Activated T-cell treated with anti-CD3 and anti-CD28 coated beads for 4 hours (primary cell): ENCODE measurements at places on chromosomes 5 and 9.

- DNase-seq: no peak
These were observed 276.1 kb downstream of the TAF11L14 start for GRCh38 chr5:17910318-17910717.

DNA sequence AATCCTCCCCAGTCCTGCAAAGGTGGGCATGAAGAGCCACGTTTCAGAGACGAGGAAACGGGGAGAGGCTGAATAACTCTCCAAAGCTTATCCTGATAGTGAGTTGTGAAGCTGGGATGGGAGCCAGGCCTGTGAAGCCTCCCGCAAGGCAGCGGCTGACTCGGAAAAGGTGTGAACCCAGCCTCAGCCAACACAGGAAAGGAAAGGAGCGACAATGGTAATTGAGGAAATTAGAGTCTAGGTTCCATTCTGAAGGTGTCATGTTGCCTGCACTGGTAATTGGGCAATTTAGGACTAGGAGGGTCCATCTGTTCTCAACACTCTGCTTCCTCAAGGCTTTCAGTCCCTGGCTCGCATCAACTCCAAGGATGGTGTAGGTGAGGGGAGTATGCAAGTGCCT lies 83.4 kb downstream of the LIFR start:
- DNase-seq: no peak

DNA sequence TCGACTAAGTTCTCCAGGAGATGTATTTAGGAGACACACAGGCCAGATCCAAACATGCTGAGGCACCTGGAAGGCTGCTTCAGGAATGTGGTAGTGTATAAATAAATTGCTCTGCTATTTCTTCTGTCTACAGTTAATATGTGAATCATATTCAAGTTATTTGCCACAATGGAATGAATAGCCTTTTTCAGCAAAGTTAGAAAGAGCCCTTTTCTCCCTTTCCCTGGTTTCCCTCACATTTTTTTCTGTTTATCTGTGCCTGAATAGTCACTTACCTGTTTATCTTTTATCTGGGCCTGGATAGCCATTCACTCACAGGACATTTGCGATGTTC lies 44.1 kb upstream of the CLINT1 start:
- no peak for DNase-seq

- no peak for DNase-seq
These were observed 122.9 kb downstream of the CAVIN4 start for GRCh38 chr9:100700689-100701318.

GRCh38 chr5:39202597-39203274 lies 16.6 kb downstream of the FYB1 start:
- no peak for DNase-seq

DNA sequence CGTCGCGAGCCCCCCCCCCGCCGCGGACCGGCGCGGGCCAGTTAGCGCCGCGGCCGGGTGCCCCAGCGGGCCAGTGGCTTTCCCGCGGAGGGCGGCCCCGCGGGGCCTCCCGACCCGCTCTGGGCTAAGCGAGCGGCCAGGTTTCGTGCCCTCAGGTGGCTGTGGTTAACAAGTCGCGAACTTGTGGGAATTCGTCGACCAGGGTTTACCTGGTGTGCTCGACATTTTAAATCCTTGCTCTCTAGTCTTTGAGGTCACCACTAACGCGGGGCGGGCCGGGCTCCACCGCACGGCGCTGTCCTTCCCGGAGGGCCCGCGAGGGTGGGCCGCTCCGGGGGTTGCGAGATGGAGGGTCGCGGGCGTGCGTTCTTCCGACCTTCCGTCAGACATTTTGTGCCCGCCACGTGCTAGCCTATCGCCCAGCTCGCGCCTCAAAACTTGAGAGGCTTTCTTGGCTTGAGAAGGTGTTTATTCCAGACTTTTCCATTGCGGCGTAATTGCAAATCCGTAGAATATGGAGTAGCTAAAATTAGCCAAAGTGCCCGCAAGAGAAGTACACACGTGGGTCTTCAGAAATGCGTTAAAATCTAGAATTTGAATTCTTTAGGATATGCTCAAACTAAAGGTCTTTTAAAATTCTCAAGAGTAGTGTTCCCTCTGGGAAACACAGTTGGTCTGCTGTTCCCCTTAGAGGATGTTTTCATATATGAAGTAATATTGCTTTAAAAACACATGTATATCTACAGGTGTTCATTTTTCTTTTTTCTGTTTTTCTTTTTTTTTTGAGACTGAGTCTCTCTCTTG lies 2.1 kb downstream of the ANP32B start:
- peak; percentile 33 for DNase-seq

- peak; percentile 2 for DNase-seq
These were observed 136.7 kb downstream of the CAVIN4 start for GRCh38 chr9:100714372-100715099.

GRCh38 chr5:97554977-97555643 lies 372.1 kb upstream of the RIOK2 start:
- DNase-seq: no peak

- DNase-seq: no peak
These were observed 587.3 kb downstream of the ANXA1 start for GRCh38 chr9:73738741-73739530.

- no peak for DNase-seq
These were observed 514.7 kb downstream of the DIRAS2 start for GRCh38 chr9:90127923-90128322.

DNA sequence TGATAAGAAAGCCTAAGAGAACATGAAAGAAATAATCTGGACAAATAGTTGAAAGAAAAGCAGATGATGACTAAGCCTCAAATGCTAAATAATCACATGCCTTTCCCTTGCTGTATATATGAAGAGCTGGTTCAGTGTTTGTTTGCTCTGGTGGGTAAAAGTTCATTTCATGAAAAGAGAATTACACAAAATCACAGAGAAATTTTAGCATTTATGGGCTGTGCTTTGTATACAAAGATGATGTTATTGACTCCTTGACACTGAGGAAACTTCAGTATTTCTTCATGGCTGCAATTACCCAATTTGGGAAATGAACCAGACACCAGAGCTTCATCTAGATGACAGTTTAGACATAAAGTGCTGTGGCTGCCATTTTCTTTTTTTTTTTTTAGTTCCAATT lies 527.2 kb downstream of the NR2F1-AS1 start:
- DNase-seq: no peak

DNA sequence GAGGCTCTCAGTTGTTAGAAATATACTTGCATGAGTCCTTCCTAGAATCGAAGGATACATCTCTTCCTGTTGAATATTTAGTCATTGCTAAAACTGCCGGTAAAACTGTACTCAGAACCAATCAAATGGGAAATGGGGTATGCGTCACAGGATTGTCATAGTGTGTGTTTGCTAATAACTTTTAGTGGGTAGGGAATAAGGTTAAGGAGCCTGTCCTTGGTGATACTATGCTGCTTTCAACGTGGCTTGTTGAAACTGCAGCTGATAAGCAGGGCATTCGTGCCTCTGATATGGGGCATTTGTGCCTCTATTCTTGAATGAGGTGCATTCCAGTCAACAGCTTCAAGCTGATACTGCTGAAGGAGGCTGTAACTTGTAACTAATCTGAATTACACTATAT lies 26.6 kb downstream of the HABP4 start:
- DNase-seq: no peak

GRCh38 chr9:90552317-90552716 lies 90.3 kb downstream of the DIRAS2 start:
- no peak for DNase-seq

DNA sequence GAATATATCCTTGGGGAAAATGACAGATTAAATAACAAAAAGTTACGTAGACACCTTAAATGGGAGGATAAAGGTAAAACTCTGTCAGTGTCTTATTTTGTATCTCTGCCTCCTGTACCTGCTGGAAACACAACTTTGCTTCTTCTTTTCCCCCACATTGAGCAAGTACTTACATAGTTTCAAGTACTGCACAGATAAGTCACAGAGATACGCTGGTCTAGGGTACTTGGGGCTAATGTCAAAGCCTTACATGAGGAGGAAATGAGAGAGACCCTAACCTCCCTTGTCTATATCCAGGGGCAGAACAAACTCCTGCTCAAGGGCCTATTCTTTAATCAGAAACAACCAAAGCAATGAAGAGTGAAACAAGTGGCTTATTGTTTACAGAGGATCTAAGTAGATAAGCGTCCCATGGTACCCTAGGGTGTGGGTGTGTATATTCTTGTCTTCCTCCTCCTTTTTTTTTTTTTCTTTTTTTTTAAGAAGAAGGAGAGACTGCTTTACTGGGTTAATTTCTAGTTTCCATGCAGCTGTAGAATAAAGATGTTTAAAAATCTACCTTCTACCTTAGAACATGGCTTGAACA lies 43.1 kb downstream of the ELL2 start:
- DNase-seq: no peak

- no peak for DNase-seq
These were observed 2.2 kb upstream of the CDX1 start for GRCh38 chr5:150164211-150164980.

DNA sequence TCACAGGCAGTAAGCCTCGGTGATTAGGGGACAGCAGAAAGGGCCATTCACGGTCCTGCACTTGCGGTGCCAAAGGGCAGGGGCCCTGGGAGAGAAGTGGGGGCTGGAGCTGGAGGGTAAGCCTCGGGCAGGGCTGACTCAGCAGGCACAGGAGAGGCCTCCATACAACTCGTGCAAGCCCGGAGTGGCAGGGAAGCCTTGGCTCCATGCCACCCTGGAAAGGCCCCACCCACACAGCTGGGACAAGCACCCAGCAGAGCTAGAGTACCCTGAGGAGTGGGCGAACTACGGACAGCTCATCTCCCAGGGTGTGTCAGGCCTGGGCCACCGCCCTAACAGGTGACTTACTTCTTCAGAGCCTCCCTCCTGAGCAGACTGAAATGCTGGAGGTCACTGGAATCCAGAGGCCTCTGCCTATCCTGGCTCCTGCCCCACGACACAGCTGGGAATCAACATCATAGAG lies 5.6 kb upstream of the CAMK2A start:
- no peak for DNase-seq

GRCh38 chr5:36690041-36690961 lies 83.9 kb downstream of the SLC1A3 start:
- DNase-seq: peak; percentile 52

- no peak for DNase-seq
These were observed 75.8 kb downstream of the MACROH2A1 start for GRCh38 chr5:135323227-135323626.

GRCh38 chr9:83468821-83469220 lies 69.4 kb downstream of the FRMD3 start:
- DNase-seq: no peak

- DNase-seq: no peak
These were observed 9.1 kb downstream of the DIPK1B start for GRCh38 chr9:136721339-136722092.

GRCh38 chr5:161530700-161531099 lies 15.8 kb downstream of the GABRB2 start:
- DNase-seq: no peak

- DNase-seq: no peak
These were observed 6.1 kb upstream of the GABBR2 start for GRCh38 chr9:98714833-98715232.

DNA sequence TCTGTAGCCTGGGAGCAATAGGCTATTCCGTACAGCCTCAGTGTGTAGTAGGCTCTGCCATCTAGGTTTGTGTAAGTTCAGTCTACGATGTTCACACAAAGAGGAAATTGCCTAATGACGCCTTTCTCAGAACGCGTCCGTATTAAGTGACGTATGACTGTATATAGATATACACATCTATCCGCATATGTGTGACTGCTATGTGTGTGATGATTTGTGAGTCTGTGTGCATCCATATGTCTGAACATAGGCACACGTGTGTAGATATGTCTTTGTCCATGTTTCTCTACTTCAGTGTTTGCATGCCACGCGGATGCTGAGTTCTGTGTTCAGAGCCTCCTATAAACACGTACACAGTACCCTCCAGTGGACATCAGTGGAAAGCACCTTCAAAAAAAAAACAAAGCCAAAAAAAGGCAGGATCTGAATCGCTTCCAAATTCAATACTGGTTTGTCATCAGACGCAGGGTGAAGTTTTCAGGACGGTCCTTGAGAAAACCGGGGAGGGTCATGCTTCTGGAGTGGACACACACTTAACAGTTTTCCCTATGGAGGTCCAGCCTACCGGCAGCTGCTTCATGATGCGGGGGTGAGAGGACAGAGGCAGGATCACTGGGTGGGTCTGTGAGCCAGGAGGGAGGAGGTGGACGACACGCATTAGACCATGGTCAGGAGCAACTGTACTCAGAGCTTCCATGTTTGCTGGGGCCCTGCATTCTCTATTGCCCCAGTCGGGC lies 29.5 kb upstream of the ALDH1B1 start:
- no peak for DNase-seq

DNA sequence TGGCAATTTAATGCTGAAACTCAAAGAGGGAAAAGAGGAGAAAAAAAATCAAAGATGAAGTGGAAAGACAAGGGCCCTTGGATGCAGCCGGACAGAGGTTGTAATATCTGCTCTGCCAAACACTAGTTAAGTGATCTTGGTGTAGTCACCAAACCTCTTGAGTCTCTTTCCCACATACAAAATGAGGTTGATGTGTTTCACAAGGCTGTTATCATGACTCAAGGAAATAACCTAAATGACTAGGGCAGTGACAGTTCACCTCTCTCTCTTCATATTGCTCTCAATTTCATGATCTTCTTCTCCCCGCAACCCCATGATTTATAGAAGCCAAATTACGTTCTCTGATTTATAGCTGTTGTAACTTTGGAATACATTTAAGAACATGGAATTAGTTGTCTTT lies 44.9 kb downstream of the PIK3R1 start:
- no peak for DNase-seq

GRCh38 chr5:74556631-74557595 lies 83.6 kb downstream of the ENC1 start:
- no peak for DNase-seq

GRCh38 chr9:110065532-110065931 lies 142.4 kb downstream of the C9orf152 start:
- no peak for DNase-seq

GRCh38 chr5:98975682-98976407 lies 47.0 kb upstream of the CHD1 start:
- DNase-seq: no peak

GRCh38 chr9:95826183-95826838 lies 49.2 kb upstream of the ERCC6L2 start:
- no peak for DNase-seq

DNA sequence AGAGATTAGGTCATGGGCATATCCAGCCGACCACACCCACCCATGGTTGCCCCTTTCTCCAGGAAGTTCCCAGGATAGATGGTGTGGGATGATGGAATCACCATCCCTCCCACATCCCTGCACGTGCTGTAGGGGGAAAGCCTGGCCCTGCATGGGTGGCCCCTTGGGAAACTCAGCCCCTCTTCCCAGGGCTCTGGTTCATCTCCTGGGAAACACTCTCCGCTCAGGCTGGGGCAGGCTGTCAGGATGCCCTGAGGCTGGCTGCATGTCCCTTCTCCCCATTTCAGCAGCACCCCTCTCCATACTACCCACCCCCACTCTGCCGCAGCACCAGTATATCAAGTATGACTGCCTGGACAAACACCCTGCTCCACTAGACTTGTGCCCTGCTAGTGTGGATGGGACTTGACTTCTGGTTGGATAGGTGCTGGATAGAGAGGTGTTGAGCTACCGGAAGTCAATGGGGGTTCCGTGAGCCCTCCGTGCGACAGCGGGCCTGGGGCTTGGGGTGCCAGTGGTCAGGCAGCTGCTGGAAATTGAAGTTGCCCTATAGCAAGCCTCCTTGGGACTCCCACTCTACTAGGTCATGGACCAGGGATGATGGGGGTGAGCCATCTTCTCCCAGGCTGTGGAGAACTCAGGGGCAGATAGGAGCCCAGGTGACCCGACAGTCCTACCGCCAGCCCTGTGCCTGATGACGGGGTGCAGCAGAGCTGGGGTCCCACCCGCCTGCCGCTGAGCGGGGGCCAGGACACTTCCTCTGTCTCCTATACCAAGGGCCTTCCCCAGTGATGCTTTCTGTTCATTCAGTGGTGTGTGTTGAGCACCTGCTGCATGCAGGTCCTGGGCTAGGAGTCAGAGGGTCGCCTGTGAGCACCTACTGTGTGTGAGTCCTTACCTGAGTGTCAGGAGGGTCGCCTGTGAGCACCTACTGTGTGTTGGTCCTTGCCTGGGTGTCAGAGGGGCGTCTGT lies 69.4 kb upstream of the COL5A1 start:
- DNase-seq: no peak
